Daoy (cell line): ENCODE measurements at places on chromosomes 11 and 22. TPM values are rescaled to one million over a fixed set of nuclear protein-coding genes. Genes with fewer than 3 reads are reported as not detected.

DNA sequence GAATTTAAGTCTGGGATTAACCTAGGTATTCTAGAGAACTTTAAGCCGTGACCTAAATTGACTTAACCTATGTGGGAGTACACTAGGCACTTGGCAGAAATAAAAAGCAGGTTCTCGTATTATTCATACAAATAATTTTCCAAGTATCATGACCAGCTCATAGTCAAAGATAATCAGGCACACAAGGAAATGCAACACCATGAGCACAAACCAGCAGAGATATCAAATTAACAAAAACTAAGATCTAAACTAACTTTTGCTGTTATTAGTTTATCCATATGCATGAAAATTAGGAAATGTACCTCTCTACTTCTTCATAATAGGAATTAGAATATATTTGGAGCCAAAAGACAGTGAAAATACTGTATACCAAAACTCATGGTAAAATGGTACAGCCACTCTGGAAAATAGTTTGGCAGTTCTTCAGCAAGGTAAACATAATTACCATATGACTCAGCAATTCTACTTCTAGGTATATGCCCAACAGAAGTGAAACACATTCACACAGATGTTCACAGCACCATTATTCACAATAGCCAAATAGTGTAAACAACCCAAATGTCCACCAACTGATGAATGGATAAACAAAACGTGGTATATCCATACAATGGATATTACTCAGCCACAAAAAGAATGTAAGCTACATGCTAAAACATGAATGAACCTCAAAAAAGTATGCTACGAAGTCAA is 154.1 kb downstream of the ENTHD1 start:
- DNase-seq, result no peak

DNA sequence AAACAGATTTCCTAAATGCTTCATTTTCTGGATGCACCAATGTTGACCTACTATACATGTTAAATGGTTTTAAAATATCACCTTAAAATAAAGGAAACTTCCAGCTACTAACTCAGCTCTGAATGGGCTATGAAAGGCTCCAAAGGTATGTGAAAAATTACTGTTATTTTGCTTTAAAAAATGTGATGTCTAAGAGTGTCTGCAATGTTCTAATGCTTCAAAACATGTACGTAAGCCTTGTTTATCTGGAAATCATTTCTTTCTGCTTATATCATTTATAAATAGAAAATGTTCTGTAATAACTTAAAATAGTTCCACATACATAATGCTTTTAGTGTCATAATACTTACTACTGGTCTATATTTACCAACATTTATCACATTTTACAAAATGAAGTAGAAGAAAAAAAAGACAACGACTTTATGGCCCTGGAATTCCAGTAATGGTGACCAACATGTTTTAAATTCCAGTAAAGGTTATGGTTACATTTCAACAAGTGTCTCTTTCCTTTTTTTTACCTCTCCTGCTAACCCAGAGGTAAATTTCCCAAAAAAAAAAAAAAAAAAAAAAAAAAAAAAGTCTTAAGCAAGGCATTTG is 2.5 kb downstream of the BDNF start:
- no peak for DNase-seq

DNA sequence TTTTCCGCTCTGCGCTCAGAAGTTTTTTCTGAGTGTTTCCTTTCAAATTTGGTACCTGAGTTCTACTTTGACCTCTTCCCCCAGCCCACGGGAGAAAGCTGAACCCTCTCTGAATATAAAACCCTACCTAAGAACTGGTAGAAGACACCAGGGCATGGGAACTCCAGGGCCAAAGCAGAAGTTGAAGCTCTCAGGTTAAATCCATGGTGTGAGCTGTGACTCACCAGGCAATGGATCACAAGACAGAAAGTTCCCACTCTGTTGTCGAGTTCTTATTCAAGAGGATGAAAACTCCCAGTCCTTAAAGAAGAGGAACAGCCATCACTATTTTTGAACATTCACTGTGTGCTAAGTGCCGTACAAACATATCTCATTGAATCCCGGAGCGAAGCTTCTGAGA is 8.9 kb downstream of the TMEM218 start:
- DNase-seq, result no peak

DNA sequence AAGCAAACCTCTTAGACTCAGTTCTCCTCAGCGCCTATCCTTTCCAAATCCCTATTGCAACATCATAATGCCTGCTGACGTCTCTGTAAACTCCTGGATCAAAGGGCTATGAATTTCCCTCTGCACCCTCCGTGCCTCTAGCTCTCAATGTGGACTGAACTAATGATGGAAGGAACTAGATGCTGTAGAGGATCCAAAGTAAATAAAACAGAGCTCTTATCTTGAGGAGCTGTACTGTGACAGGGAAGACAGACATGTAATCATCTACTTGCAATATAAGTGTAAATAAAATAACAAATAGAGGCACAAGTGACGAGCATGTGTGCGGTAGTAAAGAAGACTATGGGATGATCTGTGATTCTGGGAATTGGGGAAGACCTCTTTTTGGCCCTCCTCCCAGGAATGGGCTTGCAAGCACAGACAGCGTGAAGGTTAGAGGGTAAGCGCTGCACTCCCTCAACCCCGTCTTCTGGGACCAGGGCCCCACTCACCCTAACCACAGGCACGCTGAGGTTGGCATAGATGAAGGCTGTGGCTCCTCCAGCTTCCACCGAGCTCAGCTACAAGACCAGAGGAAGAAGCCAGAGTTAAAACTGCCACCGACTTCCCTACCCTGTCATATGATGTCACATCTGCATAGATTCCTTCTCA is 42.2 kb downstream of the P4HA3 start:
- DNase-seq, result peak; percentile 13

- no peak for DNase-seq
Observed at GRCh38 chr11:70651031-70651430, 252.7 kb downstream of the CTTN start.

DNA sequence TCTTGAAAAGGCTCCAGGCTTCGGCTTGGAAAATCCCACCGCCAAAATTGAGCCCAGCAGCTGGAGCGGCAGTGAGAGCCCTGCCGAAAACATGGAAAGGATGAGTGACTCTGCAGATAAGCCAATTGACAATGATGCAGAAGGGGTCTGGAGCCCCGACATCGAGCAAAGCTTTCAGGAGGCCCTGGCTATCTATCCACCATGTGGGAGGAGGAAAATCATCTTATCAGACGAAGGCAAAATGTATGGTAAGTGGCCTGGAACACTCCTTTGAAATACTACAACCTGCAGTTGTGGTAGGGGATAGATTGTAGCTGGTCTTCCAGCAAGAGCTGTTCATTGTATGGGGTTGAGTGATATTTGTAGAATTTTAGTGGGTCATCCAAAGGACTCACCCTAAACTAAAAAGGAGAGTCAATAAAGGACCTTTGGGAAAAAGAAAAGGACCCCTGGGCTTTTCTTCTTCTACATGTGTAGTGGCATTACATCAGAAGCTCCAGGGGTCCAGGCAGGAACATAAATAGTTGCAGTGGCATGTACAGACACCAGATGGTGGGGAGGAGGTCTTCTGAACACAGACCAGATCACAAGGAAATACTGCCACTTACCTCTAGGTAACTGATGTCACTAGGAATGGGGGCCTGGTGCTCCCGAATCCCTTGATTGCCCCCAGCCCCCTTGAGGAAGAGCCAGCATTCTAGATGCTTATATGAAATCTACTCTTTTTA is 90.1 kb downstream of the TEAD1 start:
- no peak for DNase-seq

- no peak for DNase-seq
Observed at GRCh38 chr11:45423036-45423435, 136.9 kb upstream of the SYT13 start.

The FADS1 gene
- total RNA-seq, result 30.0 and 35.9 TPM in 2 replicates

DNA sequence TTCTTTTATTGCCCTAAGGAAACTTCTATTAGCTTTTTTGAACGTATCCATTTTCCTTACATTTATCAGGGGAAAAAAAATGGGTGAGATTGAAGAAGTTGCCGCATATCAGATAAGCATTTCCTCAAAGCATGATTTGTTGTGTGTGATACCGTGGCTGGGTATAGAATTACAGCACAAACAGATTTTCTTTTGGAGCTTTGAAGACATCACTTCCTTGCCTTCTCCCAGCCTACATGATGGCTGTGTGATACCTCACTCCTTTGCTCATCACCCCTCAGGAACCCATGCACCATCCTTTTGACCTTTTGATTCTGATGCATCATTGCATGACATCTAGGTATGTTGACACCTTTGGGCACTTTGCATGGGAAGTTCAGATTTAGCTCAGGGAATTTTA is 1155.3 kb downstream of the BRD1 start:
- DNase-seq, result no peak

The DNAJB13 gene
- total RNA-seq, result not detected in 2 replicates

The CASP12 gene
- not detected in 2 replicates for total RNA-seq

GRCh38 chr11:64850979-64851567 is 6.6 kb upstream of the CDC42BPG start:
- DNase-seq, result peak; percentile 30

- DNase-seq, result no peak
Observed at GRCh38 chr11:67369801-67370284, 3.6 kb downstream of the CLCF1 start.
